ENCODE measurements at places on chromosomes 11 and 22. TPM values are rescaled to one million over a fixed set of nuclear protein-coding genes. Genes with fewer than 3 reads are reported as not detected.

GRCh38 chr22:26485013-26485412, 1.3 kb downstream of the SRRD start:
- DNase-seq, result no peak

GRCh38 chr11:35711173-35711910, 48.8 kb downstream of the TRIM44 start:
- no peak for DNase-seq

GRCh38 chr11:34395916-34396550, 38.2 kb upstream of the ABTB2 start:
- no peak for DNase-seq

- no peak for DNase-seq
Observed at GRCh38 chr11:83060965-83061364, 10.7 kb downstream of the RAB30 start.

DNA sequence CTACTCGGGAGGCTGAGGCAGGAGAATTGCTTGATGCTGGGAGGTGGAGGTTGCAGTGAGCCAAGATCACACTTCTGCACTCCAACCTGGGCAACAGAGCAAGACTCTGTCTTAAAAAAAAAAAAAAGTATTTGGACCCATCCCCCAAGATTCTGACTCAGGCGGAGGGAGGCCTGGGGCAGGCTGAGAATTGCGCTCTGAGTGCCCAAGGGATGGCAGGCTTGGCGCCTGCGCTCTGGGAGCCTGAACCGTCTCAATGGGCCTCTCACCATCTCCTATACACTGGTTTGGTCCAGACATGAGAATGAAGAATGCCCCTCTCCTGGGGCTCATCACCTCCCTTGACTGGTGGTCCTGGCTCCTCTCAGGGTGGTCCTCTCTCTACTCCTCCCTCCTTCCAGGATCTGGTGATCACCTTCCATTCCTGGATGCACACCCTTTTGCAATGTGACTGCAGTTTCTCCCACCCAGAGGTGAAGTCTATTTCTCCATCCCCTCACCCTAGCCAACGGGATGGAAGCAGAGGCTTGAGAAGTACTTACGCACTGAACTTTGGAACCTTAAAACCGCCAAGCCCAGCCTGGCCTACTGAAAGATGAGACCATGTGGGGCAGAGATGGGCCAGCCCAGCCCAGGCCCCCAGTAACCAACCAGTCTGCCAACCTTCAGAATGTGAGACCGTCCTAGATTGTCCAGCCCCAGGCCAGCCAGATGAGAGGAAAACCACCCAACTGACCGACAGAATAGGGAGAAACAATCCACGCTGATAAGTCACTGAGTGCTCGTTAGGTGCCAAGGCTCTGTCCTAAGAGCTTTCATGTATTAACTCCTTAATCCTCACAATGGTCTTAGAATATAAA, 4.9 kb downstream of the POLR3H start:
- no peak for DNase-seq

- no peak for DNase-seq
Observed at GRCh38 chr22:30945653-30946052, 22.9 kb downstream of the MORC2 start.

- no peak for DNase-seq
Observed at GRCh38 chr22:42929838-42930155, 72.7 kb upstream of the ARFGAP3 start.

DNA sequence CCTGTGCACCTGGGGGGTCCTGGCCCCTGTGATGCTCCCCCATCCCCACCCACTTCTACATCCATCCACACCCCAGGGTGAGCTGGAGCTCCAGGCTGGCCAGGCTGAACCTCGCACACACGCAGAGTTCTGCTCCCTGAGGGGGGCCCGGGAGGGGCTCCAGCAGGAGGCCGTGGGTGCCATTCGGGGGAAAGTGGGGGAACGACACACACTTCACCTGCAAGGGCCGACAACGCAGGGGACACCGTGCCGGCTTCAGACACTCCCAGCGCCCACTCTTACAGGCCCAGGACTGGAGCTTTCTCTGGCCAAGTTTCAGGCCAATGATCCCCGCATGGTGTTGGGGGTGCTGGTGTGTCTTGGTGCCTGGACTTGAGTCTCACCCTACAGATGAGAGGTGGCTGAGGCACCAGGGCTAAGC, 20.0 kb upstream of the TALDO1 start:
- no peak for DNase-seq

DNA sequence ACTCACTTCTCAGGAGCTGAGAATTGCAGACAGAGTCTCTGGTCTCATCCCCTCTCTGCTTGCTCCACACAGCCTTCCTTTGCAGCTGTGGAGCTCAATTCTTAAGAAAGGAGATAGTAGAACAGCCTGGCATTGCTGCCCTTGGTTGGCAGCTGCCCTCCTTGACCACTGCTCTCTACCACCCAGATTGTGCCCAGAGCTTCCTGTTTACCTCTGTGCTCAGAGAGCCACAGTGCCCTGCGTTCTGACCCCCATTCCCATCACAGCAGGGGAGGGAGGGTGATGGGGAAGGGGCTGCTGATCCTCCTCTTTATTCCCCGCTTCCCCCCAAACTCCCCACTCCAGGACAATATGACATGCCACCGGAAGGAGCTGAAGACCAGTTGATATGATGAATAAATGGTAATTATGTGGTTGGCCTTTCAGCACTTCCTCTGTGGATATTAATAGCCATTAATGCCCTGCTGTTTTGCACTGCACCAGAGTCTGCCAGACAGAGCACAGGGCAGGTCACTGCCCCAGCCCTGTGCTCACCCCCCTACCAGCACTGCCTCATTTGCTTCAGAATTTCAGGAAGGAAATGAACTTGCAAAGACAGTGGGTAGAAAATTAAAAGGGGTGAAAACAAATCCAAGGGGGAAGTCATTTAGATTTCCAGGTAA, 426.8 kb upstream of the CADM1 start:
- no peak for DNase-seq

GRCh38 chr11:118917481-118918127, 8.1 kb downstream of the BCL9L start:
- no peak for DNase-seq

DNA sequence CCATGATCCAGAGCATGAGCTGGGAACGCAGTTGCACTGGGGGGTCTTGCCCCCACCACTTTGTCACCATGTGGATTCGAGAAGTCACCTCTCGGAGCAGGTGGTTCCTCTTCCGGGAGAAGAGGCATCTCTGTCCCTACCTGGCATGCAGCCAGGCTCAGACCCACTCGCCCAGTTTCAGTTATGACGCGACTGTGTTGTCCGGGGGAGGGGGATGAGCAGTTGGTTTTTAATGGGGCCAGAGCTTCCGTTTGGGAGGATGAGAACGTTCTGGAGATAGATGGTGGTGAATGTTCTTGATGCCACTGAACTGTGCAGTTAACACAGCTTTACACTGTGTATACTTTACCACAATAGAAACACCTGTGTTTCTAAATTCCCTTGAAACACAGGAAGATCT, 41.5 kb downstream of the DHCR7 start:
- DNase-seq, result no peak

- no peak for DNase-seq
Observed at GRCh38 chr22:35258191-35258988, 1.1 kb downstream of the HMGXB4 start.

GRCh38 chr22:19608003-19608690, 83.9 kb upstream of the CLDN5 start:
- no peak for DNase-seq

DNA sequence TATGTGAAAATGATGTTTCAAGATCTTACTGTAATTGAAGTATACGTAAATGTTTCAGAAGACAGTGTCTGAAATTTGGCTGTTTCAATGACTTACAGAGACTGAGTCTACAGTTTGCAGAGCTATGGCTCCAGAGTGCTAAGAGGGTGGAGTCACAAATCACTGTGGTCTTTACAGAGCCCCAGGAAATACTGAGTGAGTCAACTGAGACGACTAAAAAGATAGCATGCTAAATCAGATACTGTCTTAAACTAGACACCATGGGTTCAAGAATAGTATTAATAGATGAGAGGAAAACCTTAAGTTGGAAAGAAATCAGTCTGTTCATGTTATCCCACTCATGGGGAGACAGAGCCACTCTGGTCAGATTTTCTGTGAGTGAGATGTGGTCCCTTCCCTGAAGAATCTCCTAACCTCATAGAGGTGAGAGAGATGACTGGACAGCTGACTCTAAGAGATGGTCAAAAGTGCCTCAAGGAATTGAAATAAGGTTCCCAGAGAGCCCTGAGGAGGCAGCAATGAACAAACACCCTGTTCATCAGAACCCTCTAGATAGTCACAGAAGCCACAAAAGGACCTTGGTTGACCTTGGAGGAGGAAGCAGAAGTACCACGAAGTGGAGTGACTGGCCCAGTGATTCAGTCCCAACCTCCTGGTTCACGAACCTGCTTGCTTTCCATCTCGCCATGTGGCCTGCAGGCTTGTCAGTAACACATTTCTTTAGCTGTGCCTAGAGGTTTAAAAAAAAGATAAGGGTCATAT, 30.2 kb downstream of the C11orf91 start:
- DNase-seq, result no peak

GRCh38 chr11:61516191-61516590, 7.6 kb downstream of the LRRC10B start:
- no peak for DNase-seq

DNA sequence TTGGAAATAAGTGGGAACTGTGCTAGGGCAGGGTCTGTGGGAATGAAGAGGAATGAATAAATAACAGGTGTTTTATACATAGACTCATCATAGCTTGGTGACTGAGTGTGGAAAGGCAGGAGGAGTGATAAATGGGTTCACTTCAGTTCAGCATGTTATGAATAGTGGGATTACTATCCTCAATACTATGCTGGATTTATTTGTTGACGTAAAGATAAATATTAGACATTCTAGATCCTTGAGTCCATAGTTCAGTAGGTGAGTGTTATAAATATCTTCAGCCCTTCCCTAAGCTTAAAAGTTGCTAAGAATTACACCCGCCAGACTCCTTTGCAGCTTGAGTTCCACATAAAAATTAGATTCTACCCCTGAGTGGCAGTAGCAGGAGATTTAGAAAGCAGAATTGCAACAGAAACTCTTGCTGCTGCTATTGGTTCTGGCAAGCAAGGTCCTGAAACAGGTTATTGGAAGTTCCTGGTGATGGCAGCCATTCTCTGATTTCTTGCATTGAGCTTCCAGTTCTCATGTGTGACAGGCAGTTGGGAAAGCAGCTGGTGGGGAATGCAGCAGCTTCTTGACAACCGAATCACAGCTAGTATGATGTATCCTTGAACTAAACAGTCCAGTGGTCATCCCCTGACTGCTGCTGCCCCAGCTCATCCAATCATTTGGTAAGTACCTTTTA, 1558.9 kb downstream of the FAM181B start:
- no peak for DNase-seq

GRCh38 chr22:39729141-39729934, 158.8 kb downstream of the CACNA1I start:
- no peak for DNase-seq

DNA sequence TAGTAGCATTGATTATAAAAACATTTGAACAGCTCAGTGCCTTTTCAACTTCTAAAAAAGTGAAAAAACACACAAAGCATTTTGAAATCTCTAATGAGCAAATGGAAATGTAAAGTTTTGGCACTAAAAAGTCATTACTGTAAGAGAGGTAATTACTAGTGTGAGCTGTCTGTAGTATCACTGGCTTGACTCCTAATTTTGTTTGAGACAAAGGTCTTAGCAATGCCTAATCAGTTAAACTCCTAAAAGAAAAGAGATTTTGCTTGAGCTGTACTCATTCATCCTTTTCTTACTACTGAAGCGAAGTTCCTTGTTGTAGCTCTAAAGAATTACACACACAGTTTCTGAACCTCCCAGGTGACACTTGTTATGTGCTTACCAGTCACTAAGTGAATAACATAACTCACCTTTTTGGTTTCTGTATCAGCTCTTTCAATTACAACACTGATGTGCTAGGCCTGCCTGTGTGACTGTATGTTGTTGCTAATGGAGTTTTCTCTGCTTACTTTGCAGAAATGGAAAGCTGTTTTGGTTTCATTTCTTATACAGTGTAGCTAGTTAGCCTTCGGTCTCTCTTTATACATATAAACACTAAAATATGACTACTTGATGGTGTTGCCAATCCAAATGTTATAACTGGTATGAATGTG, 924.4 kb upstream of the TENM4 start:
- no peak for DNase-seq

GRCh38 chr11:17852246-17852645, 117.7 kb downstream of the KCNC1 start:
- DNase-seq, result no peak

GRCh38 chr11:13225038-13226001, 52.3 kb upstream of the BMAL1 start:
- DNase-seq, result no peak

- DNase-seq, result no peak
Observed at GRCh38 chr11:12274558-12275197, 102.7 kb upstream of the PARVA start.

- DNase-seq, result no peak
Observed at GRCh38 chr11:114057147-114057546, 2.4 kb upstream of the ZBTB16 start.

GRCh38 chr11:9143721-9144120, 52.3 kb upstream of the SCUBE2 start:
- no peak for DNase-seq

GRCh38 chr11:19889531-19889930, 176.9 kb downstream of the NAV2 start:
- no peak for DNase-seq

DNA sequence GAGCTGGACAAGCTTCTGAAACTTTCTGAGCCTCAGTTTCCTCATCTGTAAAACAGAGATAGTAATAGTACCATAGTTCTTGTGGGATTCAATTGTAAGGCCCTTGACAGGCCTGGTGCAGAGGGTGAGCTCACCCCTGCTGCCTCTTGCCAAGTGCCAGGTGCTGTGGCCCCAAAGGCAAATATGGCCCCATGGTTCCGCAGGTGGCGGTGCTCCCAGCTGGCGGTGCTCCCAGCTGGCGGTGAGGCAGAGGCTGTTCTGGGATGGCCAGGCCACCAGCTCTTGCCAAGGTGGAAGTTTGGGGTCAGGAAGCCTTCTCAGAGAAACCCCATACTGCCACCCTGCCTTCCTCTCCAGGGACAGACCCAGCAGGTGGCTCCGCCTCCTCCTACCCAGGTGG, 8.8 kb downstream of the NPTXR start:
- no peak for DNase-seq

CAPN1 gene
- total RNA-seq, result 94.3 TPM

MYRF gene
- total RNA-seq, result 4.7 TPM

JHY gene
- 7.1 TPM for total RNA-seq

KCTD14 gene
- 2.3 TPM for total RNA-seq

C1QTNF4 gene
- 3.5 TPM for total RNA-seq

SLC6A5 gene
- total RNA-seq, result not detected

MPEG1 gene
- total RNA-seq, result 13.7 TPM

IGLL1 gene
- total RNA-seq, result not detected

ADAMTS8 gene
- 8.9 TPM for total RNA-seq

LUZP2 gene
- total RNA-seq, result 26.4 TPM

CHRDL2 gene
- total RNA-seq, result 0.69 TPM

TBX10 gene
- total RNA-seq, result not detected

PVALB gene
- total RNA-seq, result 2.2 TPM

Data from urinary bladder (tissue), 4 donors.